ENCODE measurements at places on chromosomes 12 and 14. TPM values are rescaled to one million over a fixed set of nuclear protein-coding genes. Genes with fewer than 3 reads are reported as not detected.

GARIN6 gene
- not detected for total RNA-seq

ABCC9 gene
- total RNA-seq = 0.36 TPM

- peaks cover 13% of the 10 kb centered on the region for H3K4me1 ChIP-seq
- no peaks in the 10 kb centered on the region for H3K27me3 ChIP-seq
- H3K36me3 ChIP-seq = no peaks in the 10 kb centered on the region
- H3K27ac ChIP-seq = peak overlapping the region; percentile 60
- no peak overlapping the region for H3K4me3 ChIP-seq
Measured at GRCh38 chr14:68088451-68088854, 268.9 kb downstream of the RAD51B start.

- H3K27me3 ChIP-seq = no peaks in the 10 kb centered on the region
- H3K36me3 ChIP-seq = no peaks in the 10 kb centered on the region
- no peaks in the 10 kb centered on the region for H3K4me1 ChIP-seq
- H3K4me3 ChIP-seq = no peak overlapping the region
- no peak for DNase-seq
Measured at GRCh38 chr14:91910196-91910595, 37.3 kb downstream of the FBLN5 start.

GRCh38 chr12:89882050-89882449 is 173.4 kb upstream of the ATP2B1 start:
- H3K27me3 ChIP-seq = no peaks in the 10 kb centered on the region
- H3K4me3 ChIP-seq = no peak overlapping the region
- peak; percentile 50 for DNase-seq
- no peaks in the 10 kb centered on the region for H3K36me3 ChIP-seq

- no peak overlapping the region for H3K27ac ChIP-seq
- H3K27me3 ChIP-seq = no peaks in the 10 kb centered on the region
- DNase-seq = no peak
- no peak overlapping the region for H3K4me3 ChIP-seq
- no peaks in the 10 kb centered on the region for H3K4me1 ChIP-seq
- H3K36me3 ChIP-seq = no peaks in the 10 kb centered on the region
Measured at GRCh38 chr14:47778631-47779030, 103.2 kb upstream of the MDGA2 start.

GRCh38 chr14:36295642-36296627 is 24.5 kb downstream of the MBIP start:
- H3K27ac ChIP-seq = no peak overlapping the region
- H3K4me1 ChIP-seq = no peaks in the 10 kb centered on the region
- H3K4me3 ChIP-seq = no peak overlapping the region
- DNase-seq = no peak

DNA sequence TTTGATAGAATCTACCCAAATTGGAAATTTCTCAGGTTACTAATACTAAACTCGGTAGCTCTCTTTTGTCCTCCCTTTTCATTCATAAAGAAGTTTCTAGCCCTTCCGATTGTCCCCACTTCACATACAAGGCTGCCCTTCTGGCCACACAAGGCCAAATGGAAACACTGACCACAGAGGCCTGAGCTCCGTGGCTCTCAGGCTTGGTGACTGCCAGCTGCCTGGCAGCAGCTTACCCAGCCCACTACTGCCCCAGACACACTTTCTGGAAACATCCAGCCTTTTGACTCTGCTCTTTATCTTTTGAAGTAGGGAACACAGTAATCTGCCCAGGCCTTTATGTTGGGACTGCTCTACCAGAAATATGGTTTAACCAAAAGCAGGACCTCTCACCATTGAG is 167.2 kb downstream of the GCH1 start:
- H3K36me3 ChIP-seq = no peaks in the 10 kb centered on the region
- H3K4me3 ChIP-seq = no peak overlapping the region

Measured in astrocyte (in vitro differentiated cells and primary cell).